Stimulated activated CD4-positive, alpha-beta T cell treated with anti-CD3 and anti-CD28 coated beads, Interleukin-15, amount 100 ng/mL, for 1 hour (primary cell): ENCODE measurements at places on chromosomes 4 and X.

- DNase-seq, result no peak
These were observed 570.7 kb downstream of the BCOR start for GRCh38 chrX:39527025-39527424.

DNA sequence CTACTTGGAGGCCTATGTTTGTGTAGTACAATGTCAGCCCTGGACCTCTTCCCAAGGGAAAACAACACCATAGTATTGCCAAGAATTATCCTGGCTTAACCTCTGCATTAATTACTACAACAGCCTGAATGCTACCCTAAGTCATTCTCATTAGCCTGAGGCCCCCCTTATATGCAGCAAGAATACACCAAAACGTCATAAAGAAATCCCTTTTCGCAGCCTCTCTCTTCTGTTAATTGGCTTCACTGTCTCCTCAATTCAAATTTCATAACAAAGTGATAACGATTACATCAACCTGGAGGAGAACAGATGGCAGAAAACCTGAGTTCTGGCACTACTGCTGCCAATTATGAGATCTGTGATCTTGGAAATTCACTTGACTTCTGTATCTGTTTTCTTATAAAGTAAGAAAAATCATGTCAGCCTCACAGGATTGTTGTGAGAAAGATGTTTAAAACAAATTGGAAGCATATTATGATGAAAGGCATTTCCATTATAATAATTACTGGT lies 1663.1 kb downstream of the STIM2 start:
- no peak for DNase-seq

GRCh38 chr4:48785302-48785701 lies 5.2 kb upstream of the FRYL start:
- DNase-seq, result no peak

GRCh38 chr4:40506066-40506465 lies 123.6 kb downstream of the RBM47 start:
- no peak for DNase-seq

GRCh38 chrX:54064564-54064963 lies 20.3 kb upstream of the PHF8 start:
- DNase-seq, result no peak

DNA sequence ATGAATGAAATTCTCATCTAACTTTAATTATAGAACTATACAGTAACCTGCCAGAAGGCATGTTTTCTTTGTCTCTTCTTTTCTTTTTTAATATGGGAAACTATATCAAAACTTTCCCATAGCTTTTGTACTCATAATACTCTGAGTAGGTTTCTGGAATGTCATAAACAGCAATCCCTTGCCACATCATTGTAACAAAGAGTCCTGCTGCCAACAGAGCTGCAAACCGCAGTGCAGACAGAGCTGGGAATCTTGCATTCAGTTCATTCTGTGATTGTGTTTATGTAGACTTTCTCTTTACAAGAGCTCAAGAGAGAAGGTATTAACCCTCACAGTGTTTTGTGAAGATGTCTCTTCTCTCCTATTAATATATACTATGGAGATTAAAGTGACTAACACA lies 304.4 kb upstream of the SLIT2 start:
- DNase-seq, result no peak
